Renal cortex interstitium (tissue), 15 donors: ENCODE measurements at places on chromosomes 3 and 15. TPM values are rescaled to one million over a fixed set of nuclear protein-coding genes. Genes with fewer than 3 reads are reported as not detected.

The ZNF80 gene
- polyA plus RNA-seq = 0.11 TPM

The TRH gene
- 0.63 TPM for polyA plus RNA-seq

The GATA2 gene
- polyA plus RNA-seq = 22.5 TPM

The PLSCR2 gene
- polyA plus RNA-seq = 1.7 TPM

The ADCY5 gene
- polyA plus RNA-seq = 10.0 TPM

The LRRC2 gene
- polyA plus RNA-seq = 2.4 TPM

The CILP gene
- 3.2 TPM for polyA plus RNA-seq

The SLCO2A1 gene
- polyA plus RNA-seq = 16.9 TPM

The GREM1 gene
- polyA plus RNA-seq = 0.20 TPM
